ENCODE measurements at places on chromosomes 7 and 10. TPM values are rescaled to one million over a fixed set of nuclear protein-coding genes. Genes with fewer than 3 reads are reported as not detected.
A peak's percentile ranks its signal among the peaks of the same experiment; 100 is the strongest.

DNA sequence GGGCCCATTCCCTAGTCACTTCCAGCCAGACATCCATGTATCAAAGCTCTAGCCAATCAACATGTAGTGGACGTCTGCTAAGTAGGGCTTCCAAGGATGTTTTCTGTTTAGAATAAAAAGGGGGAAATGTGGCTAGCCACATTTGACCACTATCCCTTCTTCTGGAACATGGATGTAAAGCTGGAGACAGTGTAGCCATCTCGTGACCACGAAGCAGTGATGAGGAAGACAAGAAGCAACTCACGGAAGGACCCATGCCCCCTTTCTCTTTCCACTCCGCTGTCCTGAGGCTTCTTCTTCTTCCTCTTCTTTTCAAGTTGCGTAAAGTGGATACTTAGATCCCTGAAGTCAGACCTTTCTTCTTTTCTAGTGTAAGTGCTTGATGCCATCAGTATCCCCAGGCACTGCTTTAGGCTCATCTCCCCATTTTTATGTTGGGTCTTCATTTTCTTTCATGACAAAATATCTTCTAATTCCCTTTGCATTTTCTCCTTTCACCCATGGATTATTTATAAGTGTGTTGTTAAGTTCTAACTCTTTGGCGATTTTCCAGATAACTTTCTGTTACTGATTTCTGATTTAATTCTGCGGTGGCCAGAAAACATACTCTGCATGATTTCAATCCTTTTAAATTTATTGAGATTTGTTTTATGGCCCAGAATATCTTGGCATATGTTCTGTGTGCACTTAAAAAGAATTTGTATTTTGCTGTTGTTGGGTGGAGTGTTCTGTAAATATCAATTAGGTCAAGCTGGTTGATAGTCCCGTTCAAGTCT lies 594.5 kb downstream of the SDK1 start:
- peaks cover 32% of the 10 kb centered on the region for H3K4me1 ChIP-seq
- no peak overlapping the region for H3K4me3 ChIP-seq
- H3K27ac ChIP-seq = no peak overlapping the region
- no peaks in the 10 kb centered on the region for H3K36me3 ChIP-seq

DNA sequence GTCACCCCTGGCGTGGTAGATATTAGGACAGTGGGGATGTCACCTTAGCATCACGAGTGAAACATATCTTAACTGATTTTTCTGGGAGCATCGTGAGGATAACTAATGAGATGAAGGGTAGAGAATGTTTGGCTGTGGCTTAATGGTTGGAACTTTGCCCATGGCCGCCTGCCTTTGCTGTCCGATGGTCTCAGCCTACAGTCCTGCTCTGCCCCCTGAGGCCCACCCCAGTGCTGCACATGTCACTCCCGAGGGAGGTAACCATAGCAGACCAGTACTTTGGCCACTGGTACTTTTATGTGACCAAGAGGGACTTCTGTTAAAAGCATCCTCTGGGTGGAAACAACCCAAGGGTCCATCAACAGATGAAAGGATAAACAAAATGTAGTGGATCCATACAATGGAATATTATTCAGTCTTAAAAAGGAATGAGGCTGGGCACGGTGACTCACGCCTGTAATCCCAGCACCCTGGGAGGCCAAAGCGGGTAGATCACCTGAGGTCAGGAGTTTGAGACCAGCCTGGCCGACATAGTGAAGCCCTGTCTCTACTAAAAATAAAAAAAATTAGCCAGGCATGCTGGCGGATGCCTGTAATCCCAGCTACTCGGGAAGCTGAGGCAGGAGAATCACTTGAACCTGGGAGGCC lies 58.4 kb downstream of the TACR2 start:
- H3K4me3 ChIP-seq = no peak overlapping the region
- peak overlapping the region; percentile 93 for H3K27ac ChIP-seq
- H3K27me3 ChIP-seq = no peaks in the 10 kb centered on the region

GRCh38 chr7:130926001-130926691 lies 192.1 kb upstream of the KLF14 start:
- H3K27me3 ChIP-seq = no peaks in the 10 kb centered on the region
- H3K27ac ChIP-seq = peak overlapping the region; percentile 94
- H3K4me1 ChIP-seq = peaks cover 85% of the 10 kb centered on the region
- no peaks in the 10 kb centered on the region for H3K36me3 ChIP-seq
- no peak for DNase-seq

DNA sequence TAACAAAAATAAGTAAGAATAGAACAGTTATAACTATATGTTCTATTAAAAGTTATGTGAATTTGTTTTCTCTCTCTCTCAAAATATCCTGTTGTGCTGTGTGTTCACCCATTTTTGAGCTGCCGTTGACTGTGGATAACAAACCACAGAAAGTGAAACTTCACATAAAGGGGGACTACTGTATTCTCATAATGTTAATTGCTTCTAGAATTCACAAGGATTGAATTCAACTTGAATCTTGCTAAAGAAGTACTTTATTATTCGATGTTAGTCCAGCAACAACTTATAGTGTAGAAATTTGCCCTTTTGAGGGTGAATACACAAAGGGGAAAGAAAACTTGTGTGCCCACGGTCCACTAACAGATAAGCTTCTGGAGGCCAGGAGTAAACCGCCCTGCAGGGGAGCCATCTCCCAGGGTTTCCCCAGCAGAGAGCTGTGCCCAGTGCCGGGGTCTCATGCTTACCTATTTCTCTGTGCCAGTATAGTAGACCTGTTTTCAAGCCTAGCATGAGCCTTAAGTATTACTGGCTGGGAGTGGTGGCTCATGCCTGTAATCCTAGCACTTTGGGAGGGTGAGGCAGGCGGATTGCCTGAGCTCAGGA lies 87.1 kb downstream of the KAT6B start:
- no peak overlapping the region for H3K4me3 ChIP-seq
- DNase-seq = no peak
- no peak overlapping the region for H3K27ac ChIP-seq
- H3K27me3 ChIP-seq = no peaks in the 10 kb centered on the region
- peaks cover 33% of the 10 kb centered on the region for H3K4me1 ChIP-seq
- H3K36me3 ChIP-seq = no peaks in the 10 kb centered on the region

LRRC61 gene
- 0.88 TPM for total RNA-seq

PLAU gene
- 18.2 TPM for total RNA-seq
